ENCODE measurements at places on chromosomes 13 and 19.
A peak's percentile ranks its signal among the peaks of the same experiment; 100 is the strongest.

DNA sequence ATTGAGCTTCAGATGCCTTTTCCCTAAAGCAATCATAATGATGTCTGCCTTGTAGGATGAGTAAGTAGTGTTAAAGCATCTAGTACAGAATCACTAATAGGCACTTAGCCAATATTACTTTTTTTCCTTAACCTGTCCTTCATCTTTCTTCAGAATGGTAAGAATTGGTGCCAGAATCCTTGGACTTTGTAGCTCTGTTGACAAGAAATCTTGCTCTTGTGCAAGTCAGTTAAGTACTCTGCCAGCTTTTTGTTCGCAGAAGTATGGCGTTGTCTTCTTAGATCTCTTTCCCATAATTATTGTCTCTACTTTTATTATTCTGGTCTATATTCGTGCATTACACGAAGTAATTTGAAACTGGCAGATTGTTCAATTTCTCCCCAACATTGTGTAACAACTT is 554.5 kb downstream of the PCDH9 start:
- DNase-seq = no peak

DNA sequence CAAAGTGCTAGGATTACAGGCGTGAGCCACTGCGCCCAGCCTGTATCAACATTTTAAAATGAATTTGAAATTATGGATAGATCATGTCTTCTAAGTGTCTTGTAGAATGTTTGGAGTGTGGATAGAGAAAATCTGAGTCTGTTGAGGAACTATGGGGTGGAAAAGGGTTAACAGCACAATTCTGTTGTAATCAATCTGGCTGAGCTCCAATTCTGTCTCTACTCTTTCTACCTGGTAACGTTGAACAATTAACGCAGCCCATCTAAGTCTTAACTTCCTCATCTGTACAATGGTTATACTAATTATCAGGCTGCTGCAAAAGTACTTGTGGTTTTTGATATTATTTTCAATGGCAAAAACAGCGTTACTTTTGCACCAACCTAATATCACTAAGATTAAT is 4.1 kb downstream of the FPR2 start:
- no peak for DNase-seq

DNA sequence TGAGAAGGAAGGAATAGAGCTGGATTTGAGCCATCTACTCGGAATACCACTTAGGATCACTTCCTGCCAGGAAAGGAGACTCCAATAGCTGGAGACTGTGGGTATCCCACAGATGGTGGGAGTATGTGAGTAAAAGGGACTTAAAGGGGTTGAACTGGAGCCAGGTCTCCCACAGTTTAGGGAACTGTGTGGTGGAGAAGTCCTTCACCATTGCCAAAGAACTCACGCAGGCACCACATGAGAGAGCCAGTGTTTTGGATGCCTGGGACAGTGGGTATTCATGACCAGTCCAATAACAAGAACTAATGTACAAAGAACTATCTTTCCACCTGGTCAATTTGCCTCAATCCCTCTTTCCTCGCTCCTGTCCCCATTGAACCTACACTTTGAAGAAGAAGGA is 24.4 kb upstream of the MYCBP2 start:
- DNase-seq = no peak

DNA sequence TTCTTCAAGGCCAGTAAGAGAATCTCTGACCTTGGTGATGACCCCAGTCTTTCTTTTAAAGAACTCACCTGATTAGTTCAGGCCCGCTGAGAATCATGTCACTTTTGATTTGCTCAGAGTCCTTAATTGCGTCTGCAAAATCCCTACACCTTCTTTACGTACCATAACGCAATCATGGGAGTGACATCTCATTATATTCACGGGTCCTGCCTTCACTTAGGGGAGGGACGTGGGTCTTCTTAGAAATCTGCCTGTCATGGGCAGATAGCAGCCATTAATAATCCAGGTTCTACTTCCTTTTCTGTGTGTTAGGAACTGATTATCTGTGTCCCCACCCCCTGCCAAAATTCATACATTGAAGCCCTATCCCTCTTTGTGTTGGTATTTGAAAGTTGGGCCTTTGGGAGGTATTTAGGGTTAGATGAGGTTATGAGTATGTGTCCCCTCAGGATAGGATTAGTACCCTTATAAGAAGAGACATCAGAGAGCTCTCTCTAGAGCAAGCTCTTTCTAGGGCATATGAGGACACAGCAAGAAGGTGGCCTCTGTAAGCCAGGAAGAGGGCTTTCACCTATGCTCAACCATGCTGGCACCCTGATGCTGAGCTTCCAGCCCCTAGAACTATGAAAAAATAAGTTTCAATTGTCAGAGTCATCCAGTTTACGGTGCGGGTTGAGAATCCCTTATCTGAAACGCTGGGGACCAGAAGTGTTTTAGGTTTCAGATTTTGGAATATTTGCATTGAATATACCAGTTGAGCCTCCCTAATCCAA is 9.9 kb downstream of the TPP2 start:
- no peak for DNase-seq

- DNase-seq = no peak
Measured at GRCh38 chr13:42333613-42334328, 61.8 kb downstream of the AKAP11 start.

DNA sequence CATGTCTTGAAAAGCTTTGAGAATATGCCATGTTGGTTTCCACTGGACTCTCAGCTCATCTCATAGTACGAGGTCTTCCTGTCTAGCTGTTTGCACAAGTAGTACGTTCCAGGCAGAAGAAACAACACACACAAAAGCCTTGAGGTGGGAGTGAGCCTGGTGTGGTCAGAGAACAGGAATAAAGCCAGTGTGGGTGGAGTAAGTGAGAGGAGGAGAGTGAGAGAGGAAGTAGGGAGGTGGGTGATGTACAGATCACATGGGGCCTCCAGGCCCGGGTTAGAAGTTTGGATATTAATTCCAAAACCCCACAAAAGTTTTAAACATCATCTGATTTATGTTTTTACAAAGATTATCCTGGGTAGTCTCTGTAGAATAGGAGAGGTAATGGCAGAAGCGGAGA is 230.6 kb downstream of the MTUS2 start:
- no peak for DNase-seq

DNA sequence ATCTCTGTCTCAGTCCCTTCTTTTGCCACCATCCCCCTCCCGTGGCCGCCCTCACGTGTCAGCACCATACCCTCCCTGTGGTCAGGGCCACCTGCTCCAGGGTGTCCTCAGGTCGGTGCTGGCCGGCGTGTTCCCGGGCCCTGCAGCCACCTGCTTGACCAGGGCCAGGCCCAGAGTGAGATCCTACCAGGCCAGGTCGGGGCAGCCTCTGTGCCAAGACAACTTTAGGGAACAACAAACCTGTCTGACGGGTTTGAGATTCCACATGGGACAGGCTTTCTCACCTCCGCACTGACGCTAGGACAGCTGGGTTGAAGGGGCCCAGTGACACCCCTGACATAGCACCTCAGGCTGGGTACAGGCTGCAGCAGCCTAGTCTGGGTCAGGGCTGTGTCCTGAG is 7.5 kb upstream of the SBNO2 start:
- peak; percentile 84 for DNase-seq

DNA sequence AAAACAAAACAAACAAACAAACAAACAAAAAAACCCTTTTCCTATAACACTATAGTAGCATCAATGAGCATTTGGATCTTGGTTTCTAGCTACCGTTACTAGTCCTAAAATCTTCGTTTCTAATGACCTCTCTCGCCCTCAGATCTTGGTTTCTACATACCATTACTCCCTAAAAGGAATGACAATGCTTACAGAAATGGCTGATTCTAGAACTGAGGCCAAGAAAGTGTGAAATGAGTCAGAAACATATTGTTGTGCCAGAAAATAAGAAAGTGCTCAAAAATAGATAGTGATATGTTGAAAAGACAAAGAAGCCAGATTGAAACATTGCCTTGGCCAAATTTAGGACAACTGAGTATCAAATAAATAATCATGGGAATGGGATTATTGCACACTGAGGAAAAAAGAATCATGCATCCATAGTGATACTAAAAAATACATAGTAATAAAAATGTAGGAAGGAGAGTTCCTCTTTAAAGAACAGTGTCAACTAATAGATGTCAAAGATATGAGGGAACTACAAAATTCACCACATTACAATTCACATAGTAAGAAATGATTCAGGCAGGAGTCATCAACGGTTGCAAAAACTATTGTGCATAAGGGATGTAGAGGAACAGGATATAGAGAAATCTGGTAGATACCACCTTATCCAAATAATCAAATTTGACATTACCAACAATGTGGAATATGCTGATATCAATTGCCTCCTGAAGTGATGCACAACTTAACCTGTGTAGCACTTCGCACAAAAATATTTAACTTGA is 386.6 kb downstream of the DIAPH3 start:
- DNase-seq = no peak

GRCh38 chr13:78215458-78216108 is 297.0 kb upstream of the EDNRB start:
- DNase-seq = no peak

DNA sequence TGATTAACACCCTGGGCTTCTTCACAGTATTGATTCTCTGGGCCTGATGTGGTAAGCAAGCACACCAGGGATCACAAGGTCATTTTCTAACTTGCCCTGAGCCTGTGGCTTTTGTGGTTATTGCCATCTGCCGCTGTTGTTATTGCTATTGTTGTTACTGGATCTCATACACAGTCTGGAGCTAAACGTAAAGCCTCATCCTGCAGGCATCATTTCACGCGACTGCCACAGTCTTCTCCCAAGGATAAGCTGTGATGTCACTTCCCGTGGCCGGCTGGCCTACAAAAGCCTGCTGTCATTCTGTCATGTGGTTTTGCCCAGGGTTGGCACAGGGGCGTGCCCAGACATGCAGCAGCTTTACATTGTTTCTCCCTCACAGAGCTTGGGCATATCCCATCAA is 154.0 kb upstream of the GPR12 start:
- DNase-seq = no peak

All from breast epithelium (tissue), 4 donors.